ENCODE measurements at places on chromosomes 4 and X. TPM values are rescaled to one million over a fixed set of nuclear protein-coding genes. Genes with fewer than 3 reads are reported as not detected.

- no peak for DNase-seq
Measured at GRCh38 chr4:144289667-144290428, 149.3 kb upstream of the GYPA start.

Gene KCNIP4
- total RNA-seq = 9.1 TPM

DNA sequence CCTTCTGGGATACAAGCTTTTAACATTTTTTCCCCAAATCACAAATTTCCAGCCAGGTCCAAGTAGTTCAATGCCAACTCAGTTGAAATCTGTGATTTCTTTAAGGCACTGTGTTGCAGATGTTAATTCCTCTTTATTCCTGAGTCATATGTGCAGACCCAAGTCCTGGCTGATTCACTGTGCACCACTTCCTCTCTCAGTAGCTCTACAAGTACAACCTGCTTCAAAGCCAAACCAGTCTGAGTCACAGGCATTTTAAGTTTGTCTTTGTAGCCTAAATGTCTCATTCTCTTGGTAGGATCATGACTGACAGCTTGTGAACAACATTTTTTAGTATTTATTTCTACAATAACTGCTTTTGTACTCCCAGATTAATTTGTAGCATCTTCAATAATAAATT lies 165.6 kb upstream of the S100G start:
- peak; percentile 31 for DNase-seq

Gene CSAG3
- total RNA-seq = not detected

Gene RBM46
- total RNA-seq = 3.9 TPM

Gene MPP1
- total RNA-seq = 47.7 TPM

Gene KIT
- 6.3 TPM for total RNA-seq

DNA sequence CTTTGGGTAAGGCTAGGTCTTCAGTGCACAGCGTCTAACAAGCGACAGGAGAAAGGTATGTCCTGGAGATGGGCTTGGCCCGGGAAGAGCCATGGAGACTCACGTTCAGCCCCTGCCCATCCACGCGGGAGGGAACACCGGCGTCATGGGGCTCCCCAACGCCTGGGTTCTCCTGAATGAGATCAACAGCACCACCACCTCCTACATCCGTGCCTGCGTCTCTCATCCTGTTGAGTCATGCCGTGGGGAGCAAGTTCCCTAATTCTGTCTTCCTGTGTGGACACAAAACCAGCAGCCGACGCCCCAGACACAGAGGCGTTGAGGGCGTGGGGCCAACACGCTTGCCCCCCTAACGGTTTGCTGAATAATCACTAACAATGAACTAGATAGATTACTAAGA lies 20.1 kb upstream of the IL3RA start:
- DNase-seq = no peak

Gene PPP1R2C
- not detected for total RNA-seq

DNA sequence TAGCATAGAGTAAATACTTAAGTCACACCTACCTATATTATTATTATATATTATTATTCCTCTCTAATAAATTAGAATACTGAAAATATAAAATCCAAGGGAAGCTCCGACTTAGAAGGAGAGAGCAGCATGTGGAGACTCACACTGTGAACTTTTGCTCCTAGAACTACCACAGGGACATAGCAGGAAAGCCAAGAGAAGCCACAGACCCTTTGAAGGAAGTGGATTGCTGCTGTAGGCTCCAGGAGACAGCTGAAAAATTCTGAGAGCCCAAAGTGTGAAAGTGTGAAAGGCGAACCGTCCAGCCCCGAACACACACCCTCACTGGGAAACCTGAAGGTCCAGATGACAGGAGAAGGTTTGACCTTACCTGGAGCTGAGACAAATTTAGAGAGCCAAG lies 177.0 kb downstream of the FAM13A start:
- DNase-seq = no peak

GRCh38 chrX:64975989-64976672 lies at the start of gene ZC4H2:
TSS of gene ZC4H2 (minus strand) at chrX:64976450. CDS start at chrX:64976377, 73 bp downstream.
- peak; percentile 78 for DNase-seq

Gene HGFAC
- total RNA-seq = 3.1 TPM

DNA sequence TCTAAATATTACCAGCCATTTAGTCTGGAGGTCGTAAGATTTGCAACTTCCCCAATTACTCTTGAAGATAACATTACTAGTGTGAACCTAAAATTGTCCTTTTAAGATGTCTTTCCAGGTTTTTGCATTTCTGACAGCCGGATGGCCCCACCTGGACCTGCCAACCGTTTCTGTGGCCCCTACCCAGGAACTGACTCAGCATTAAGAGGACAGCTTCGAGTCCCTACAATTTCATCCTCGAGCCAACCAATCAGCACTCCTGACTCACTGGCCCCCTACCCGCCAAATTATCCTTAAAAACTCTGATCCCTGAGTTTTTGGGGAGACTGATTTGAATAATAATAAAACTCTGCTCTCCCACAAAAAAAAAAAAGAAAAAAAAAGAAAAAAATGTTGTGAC lies 112.0 kb downstream of the SCLT1 start:
- no peak for DNase-seq

- DNase-seq = no peak
Measured at GRCh38 chrX:31870267-31870666, 798.4 kb upstream of the FTHL17 start.

- no peak for DNase-seq
Measured at GRCh38 chr4:188719794-188720193, 580.6 kb downstream of the TRIML1 start.
